ENCODE measurements at places on chromosomes 2 and 18.
A peak's percentile ranks its signal among the peaks of the same experiment; 100 is the strongest.

DNA sequence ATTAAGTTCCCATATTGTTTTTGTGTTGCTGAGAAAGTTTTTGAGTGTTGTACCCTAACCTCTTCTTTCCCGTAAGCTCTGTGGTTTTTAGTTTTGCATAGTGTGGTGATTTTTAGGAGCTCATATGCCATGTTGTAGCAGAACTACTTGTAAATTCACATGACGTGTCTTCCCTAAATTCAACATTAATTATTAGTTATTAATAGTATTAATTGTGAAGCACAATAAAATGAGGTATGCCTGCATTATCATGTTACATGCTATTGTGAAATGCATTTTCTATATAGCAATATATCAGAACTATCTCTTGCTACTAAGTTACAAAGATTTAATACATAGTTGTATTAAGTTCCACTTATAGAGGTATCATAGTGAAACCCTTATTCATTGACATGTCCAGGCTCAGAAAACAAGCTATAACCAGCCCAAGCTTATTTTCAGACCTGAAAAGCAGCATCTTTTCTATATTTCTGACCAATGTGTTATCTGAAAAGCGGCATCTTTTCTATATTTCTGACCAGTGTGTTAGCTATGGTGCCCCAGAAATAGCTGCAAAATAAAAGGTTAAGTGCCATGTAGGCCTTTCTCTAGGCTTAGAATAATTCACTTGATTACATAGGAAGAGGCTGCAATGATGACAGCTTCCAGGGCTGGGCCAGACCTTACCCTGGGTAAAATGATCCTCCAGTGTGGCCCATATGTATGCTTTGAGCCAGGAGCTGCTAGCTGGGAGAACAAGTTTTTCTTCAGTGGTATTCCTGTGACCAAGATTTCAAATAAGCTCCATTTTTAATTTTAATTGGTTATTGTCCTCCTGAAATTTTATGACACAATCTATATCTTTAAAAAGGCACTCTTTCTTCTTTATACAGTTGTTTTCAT is 21.6 kb downstream of the EPAS1 start:
- DNase-seq = no peak

DNA sequence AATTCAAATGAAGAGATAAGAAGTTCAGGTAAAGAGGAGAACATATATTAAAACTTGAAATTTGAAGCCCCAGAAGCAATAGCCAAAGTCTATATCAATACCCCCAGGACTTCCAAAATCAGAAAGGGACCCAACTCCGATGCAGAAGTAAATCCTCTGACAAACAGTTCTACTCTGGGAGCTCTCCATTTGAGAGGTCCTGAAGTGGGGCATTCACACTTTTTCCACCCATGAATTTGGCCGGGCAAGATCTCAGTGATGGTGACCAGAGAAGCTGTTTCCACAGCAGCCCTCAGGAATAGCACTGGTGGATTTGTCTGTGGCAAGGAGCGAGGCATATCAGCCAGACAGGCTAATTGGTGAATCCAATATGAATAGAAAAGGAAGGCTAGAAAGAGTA is 313.6 kb upstream of the MC4R start:
- no peak for DNase-seq

DNA sequence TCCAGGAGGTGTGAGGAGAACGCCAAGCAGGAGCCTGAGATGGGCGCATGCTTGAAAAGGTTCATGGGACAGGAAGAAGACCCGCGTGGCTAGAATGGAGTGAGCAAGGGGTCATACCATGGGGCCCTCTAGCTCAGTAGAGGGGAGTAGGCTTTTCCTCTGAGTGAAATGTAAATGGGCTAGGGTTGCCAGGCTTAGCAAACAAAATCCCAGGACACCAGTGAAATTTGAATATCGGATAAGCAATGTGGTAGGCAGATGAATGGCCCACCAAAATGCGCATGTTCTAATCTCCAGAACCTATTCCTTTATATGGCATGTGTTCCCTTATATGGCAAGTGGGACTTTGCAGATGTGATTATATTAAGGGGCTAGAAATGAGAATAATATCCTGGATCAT is 174.1 kb upstream of the CCDC68 start:
- DNase-seq = no peak

DNA sequence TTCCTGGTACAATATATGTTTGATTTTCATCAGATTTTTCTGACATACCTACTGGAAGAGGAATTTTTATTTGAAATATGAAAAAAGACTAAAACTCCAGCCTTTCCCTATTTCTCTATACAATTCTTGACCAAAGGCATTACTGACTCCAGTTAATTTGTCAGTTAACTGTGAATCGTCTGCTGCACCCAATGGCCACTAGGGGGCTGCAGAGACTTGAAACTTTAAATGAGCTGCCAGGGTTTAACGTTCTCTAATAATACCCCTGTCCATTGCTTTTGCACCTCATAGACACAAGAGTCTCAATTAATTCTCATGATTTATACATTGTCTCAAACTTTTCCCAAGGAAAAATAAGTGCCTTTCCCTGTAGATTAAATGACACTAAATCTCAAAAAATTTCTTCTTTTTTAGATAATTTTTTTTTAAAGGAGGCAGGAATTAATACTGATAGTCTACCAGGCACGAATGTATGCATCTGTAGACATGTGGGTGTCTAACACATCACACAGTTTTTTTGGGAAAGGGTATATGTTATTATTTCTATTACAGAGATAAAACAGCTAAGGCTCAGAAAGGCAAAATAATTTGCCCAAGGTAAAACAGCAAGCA is 1.8 kb upstream of the ALK start:
- no peak for DNase-seq

- DNase-seq = no peak
These were observed 506.6 kb downstream of the NR4A2 start for GRCh38 chr2:155825876-155826275.

DNA sequence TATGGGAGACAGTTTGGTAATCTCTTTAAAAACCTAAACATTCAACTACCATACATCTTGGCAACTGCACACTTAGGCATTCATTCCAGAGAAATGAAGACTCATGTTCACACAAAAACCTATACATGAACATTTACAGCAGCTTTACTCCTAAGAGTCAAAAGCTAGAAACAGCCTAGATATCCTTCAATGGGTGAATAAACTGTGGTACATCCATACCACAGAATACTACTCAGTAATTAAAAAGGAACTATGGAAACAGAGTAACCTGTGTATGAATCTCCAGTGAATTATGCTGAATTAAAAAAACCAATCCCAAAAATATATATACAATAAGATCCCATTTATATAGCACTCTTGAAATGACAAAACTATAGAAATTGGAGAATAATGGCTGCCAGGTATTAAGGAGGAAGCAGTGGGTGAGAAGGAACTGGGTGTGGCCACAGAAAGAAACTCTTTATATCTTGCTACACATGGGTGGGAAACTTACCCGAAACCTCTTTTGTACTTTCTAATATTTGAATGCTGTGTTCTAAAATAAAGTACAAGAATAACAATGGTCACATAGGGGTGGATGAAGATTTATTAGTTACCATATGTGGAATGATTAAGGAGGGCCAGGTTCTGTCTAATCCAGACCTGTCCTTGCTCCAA is 13.7 kb downstream of the SESTD1 start:
- DNase-seq = no peak

- DNase-seq = no peak
These were observed 209.2 kb upstream of the APCDD1 start for GRCh38 chr18:10245031-10245845.

DNA sequence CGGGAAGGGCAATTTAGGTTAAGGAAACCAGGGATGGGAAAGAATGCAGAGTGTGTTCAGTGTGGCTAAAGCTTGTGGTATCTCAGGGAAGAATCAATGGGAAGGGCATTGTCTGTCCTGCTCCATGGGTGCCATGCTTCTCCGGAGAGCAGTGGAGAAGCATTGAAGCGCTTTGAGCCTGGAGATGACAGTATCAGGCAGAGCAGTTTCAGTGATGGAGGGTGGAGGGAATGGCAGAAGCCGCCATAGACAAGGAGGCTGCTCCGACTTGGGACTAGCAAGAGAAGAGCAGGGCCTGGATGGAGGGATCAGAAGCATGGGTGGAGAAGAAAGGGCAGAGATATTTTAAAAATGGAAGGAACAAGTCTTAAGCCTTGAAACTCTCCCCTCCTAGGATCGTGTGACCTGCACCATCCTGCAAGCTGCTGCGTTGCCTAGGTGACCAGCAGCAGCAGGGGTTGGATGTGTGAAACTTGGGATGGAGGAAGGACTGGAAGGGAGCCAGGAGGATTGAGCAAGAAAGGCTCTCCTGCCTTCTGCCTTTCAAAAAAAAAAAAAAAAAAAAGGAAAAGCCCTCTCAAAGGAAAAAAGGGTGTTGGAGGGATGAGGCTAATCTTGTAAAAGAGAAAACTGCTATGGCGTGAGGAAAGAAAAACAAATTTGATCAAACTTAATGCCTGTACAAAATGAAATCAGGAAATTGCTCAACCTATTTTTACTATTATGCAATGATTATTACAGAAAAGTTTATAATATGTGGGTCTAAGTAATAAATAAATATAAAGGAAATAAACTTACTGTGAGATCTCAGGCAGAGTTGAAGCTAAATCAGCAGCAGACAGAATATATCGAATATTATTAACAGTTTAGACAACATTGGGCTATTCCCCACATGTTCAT is 493.8 kb upstream of the NRP2 start:
- DNase-seq = no peak

DNA sequence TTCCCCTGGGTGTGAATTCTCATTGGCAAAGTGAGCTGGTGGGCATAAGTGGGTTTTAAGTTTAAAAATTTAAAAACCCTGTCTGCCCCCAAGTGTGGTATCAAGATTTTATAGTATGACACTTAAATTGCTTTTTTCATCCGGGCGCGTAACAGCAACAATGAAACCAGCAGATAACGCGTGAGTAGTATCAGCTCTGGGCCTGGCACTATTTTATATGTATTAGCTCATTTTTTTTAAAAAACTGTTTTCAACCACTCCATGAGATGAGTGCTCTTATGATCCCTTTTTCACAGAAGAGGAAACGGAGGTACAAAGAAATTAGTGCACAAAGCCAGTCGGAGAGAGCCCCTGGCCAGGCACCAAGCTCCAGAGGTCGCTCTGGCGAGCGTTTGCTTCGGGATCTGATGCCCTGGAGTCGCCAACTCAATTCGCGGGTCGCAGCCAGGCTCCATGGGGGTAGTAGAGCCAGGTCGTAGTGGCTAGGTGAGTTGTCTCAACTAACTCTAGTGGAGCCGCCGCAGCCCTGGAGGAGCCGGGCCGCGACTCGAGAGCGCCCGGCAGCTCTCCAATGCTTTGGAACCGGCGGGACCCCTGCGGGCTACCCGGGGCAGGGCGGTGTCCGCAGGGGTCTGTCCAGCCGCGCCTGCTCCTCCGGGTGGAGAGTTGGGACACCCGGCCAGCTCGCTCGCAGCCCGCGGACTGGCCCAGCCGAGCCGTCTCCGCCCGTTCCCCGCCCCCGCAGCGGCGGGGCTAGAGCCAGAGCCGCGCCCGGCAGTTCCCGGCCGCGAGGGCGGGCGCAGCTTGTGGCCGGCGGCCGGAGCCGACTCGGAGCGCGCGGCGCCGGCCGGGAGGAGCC is at the start of gene IL1R1:
TSS of gene IL1R1 (plus strand) at position 777 of the 859 bp plus-strand sequence. CDS start 14,979 bp downstream, outside the sequence.
- DNase-seq = no peak

DNA sequence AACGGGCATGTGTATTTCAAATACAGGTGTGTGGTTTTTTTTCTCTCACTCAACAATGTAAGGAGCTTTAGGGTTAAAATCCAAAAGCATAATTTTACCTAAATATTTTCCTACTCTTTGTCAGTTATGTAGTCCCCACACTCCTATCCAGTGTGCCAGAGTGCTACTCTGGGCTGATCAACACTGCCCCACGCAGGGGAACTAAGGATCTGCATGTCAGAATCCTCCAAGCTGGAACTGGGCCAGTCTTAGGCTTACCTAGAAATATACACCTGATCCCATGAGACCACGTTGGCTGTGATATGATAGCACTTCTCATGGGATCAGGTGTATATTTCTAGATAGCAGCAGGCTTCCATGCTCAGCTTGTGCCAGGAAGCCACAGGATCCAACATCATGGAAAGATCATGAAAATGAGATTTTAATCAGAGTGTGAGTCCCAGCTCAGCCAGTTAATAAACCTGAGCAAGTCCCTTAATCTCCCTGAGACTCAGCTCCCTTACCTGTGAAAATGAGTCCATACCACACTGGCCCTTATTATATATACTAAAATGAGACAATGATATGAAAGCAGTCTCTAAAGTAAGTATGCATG is 29.7 kb downstream of the CCDC141 start:
- no peak for DNase-seq

DNA sequence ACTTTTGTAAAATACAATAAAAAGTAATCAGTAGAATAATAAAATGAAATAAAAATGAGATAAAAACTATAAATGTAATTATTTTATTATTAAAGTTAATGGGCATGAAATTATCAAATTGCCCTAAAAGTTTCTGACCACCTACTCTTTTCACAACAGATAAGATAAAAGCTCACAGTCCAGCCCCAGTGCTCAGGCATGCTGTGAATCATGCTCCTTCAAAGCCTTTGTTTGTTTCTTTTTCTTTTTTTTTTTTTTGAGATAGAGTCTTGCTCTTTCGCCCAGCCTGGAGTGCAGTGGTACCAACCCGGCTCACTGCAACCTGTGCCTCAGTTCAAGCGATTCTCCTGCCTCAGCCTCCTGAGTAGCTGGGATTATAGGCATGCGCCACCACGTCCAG is 181.7 kb downstream of the ANKRD44 start:
- no peak for DNase-seq

GRCh38 chr18:51138936-51139335 is 58.5 kb downstream of the MEX3C start:
- no peak for DNase-seq

GRCh38 chr2:133667085-133667484 is 98.8 kb upstream of the NCKAP5 start:
- DNase-seq = no peak

DNA sequence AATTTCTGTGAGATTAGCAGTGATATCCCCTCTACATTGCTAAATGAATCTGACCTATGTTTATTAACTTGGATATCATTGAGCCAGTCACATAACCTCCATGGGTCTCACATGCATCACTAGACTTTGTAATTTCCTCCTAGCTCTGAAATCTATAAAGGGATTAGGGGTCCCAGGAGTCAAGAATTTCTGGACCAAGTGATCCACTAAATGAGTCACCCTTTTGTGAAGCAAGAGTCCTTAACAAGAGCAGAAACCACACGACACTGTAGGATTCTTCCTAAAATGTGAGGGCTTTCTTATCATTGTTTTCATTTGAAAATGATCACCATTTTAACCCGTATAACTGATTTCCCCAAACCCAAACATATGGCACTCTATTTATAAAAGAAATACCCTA is 90.3 kb downstream of the DHRS9 start:
- DNase-seq = no peak

DNA sequence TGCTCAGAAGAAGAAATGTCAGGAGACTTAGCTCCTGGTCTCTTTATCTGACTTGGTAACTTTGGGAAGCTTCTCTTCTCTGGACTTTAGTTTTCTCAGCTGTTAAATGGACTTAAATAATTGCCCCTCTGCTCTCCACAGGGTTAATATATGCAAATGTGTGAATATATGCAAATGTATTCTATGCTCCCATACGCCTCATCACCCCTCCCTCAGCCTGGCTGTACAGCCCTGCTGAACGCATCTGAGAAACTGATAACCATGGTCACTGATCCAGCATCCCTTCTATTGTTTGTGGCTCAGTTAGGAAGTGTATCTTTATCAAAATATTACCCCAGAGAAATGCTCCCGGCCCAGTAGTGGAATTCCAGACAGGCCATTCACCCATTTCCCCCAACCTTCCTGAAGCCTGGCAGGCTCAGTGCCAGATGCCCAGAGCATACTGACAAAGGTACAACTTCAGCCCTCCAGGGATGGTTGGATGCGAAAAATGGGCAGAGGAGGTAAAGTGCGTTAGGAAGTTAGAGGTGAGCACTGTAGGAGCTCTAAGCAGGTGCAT is 103.4 kb downstream of the DYSF start:
- DNase-seq = no peak

GRCh38 chr2:233142355-233142897 is 82.3 kb downstream of the INPP5D start:
- DNase-seq = peak; percentile 77

Measured in stimulated activated effector memory CD8-positive, alpha-beta T cell treated with anti-CD3 and anti-CD28 coated beads, Interleukin-12 subunit alpha, Interleukin-12 subunit beta, amount 100 ng/mL, for 72 hours (primary cell).